ENCODE measurements at places on chromosomes 2 and 18.

DNA sequence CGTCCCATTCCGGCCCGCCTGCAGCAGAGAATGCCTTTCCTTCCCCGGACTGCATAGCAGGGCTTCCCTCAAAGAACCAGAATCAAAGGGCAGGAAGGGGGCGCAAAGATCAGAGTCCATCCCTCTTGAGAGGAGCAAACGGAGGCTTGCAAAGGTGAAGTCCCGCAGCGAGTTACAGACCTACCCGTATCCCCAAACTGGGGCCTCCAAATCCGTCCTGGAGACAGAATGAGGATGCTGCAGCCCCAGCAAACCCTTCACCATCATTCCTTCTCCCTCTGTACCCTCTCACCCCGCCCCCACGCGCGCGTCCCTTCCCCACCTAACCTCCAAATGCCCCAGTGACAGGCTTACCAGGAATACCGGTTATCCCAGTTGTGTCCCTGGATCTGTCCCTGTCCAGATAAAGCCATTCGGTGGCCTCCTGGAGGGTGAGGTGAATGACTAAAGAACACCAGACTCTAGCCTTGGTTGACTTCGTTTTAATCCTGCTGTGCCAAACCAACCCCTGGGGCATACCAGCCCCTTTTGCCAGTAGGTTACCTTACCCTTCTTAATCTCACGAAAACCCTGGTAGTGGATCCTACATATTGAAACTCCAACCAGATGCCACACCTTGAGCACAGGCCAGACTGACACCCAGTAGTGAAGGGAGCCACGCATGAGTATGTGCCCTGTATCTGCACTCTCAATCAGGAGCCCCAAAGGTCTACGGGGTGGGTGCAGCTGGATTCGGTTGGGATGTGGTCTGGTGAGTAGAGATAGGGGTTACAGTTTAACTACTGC lies 961 bp upstream of the SLC40A1 start:
- no peak for DNase-seq

DNA sequence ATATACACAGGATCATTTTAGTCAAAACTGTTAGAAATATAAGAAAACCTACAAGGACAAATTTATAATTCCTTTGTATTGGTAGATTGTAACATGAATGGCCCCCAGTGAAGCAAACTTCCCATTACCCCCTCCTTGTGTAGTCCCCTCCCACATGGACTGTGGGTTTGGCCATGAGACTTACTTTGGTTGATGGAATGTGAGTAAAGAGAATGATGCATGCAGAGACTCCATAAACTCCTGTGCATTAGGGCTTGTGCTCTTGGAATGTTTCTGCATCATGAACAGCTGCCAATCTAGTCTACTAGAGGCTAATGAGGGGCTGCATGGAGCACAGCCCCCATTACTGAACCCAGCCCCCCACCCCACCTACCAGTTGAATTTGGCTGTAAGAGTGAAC lies 8.3 kb upstream of the TGFA start:
- DNase-seq: no peak

GRCh38 chr2:160241251-160242137 lies 41.4 kb upstream of the ITGB6 start:
- no peak for DNase-seq

DNA sequence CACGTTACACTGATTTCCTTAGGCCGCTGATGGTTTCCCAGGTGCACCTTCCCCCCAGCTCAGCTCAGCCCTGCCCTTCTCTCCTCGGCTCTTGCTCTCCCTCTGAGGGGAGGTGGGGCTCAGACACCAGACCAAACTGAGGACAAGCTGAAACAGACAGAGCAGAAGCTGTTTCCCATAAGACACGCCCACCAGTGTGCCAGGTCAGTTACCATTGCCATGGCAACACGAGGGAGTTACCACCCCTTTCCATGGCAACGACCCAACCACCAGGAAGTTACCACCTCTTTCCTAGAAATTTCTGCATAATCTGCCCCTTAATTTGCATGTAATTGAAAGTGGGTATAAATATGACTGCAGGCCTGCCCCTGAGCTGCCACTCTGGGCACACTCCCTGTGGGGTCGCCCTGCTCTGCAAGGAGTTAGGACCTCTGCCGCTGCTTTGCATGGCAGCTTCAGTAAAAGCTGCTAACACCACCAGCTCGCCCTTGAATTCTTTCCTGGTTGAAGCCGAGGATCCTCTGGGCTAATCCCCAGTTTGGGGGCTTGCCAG lies 120.9 kb upstream of the SMIM21 start:
- no peak for DNase-seq

GRCh38 chr18:63981719-63982118 lies 11.8 kb downstream of the SERPINB8 start:
- no peak for DNase-seq

GRCh38 chr2:182435754-182436153 lies 8.9 kb upstream of the PDE1A start:
- no peak for DNase-seq

GRCh38 chr2:33134086-33134771 lies 187.5 kb downstream of the LTBP1 start:
- no peak for DNase-seq

DNA sequence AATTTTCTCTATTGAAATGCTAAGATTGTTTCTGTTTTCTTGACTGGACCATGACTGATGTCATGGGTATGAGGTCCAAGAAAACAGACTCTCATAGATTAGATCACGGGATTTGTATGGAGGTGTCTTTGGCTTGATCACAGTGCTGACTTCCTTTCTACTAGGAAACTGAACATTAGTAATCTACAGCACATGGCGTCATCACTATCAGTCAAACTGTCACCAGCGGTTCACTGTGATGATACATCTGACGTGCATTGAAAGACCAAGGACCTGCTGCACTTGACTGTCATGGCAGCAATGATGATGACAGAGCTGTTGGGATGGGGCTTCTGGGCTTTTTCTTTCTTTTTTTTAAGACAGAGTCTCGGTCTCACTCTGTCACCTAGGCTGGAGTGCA lies 28.2 kb upstream of the IMPA2 start:
- DNase-seq: no peak

DNA sequence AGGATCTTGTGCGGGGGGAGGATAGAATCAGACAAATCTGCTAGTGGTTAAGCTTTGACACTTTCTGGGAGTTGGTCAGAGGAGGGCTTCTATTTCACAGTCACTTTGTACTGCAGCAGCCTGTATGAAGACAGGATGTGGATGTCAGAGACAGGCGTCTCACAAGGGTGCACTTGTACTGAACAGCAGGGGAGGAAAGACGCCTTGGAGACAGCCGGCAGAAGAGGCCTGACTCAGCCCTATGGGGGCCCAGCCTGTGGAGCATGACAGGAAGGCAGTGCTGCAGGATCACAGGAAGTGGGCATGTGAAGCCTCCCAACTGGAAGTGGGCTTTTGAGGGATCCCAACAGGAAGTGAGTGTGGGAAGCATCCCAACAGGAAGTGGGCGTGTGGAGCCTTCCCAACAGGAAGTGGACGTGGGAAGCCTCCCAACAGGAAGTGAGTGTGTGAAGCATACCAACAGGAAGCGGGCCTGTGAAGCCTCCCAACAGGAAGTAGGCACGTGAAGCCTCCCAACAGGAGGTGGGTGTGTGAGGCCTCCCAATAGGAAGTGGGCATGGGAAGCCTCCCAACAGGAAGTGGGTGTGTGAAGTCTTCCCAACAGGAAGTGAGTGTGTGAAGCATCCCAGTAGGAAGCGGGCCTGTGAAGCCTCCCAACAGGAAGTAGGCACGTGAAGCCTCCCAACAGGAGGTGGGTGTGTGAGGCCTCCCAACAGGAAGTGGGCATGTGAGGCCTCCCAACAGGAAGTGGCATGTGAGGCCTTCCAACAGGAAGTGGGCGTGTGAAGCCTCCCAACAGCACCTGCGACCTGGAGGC lies 212.3 kb downstream of the SNTG2 start:
- no peak for DNase-seq

DNA sequence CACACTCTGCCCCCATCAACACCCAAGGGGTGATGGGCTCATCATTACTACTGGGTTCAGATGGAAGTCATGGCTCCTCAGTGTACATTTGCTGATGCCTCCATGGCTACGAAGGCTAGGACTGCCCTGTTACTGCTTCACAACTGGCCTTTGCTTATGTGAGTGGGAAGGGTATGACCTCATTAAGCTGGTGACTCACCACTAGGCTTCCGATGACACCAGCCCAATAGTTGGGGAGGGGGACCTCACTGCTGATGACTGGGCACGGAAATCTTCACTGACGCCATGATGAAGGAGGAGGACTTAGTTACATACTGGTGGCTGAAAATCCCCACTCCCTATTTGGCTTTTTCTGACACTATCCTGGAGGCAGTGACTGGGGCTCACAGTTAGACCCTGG lies 263.2 kb downstream of the CMPK2 start:
- no peak for DNase-seq

- no peak for DNase-seq
Measured at GRCh38 chr2:180497621-180498152, 482.7 kb upstream of the UBE2E3 start.

GRCh38 chr18:38009320-38009719 lies 443.7 kb upstream of the CELF4 start:
- DNase-seq: no peak

DNA sequence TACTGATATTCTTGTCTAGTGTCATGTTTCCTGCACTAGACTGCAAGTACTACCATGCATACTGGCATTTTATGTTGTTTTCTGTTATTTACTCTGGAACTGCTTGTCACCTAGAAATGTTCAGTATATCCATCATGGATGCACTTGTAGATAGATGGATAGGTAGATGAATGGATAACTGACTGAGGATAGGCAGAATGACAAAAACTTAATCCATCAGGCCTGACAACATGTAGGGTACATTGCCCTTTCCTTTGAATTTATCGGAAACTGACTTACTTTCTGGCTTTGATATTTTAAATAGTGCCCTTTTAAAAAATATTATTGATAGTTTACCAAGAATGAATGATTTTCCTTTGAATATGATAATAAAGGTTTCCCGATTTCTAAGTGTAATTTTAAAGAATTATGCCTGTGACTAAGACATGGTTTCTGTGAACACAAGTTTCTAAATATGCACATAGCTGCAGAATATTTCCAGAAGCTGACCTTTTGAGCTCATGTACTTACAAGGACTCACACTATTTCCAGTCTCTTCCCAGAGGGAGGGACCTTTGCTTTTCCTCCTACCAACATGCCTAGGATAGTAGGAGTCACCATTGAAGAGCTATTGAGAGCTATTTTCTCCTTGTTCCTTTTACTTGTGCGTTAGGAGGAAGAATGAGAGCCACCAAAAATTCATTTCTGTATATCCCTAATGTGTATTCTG lies 81.3 kb downstream of the ANKRD12 start:
- no peak for DNase-seq

GRCh38 chr2:54465143-54465542 lies 9.0 kb downstream of the SPTBN1 start:
- DNase-seq: no peak

DNA sequence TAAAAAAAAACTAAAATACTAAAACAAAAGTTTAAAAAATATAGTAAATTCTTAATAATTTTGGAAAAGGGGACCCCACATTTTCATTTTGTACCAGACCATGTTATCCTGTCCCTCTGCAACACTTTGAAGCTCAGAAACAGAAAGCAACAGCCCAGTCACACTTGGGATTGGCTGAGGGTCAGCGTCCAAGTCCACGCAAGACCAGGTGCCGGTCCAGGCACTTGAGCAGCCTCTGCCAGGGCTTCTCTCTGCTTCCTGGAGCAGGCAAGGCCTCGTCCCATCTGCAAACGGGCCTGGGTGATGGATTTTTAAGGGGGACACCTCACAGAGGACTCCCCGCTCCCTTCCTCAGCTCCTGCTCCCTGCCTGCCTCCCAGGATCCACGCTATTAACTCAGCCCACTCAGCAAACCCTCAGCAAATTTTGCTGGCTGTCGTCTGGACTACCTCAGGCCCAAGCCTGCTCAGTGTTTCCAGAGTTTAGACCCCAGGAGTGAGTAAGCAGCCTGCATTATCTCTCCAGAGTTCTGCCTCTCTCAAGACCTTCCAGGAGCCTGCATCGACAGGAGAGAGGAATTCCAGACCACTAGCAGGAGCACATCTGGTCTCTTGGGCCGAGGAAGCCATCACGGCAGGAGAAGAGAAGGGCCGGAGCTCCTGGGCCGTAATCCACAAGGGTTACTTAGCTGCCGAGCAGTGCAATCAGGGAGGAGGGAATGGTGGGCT lies 88.7 kb upstream of the STPG4 start:
- DNase-seq: no peak

DNA sequence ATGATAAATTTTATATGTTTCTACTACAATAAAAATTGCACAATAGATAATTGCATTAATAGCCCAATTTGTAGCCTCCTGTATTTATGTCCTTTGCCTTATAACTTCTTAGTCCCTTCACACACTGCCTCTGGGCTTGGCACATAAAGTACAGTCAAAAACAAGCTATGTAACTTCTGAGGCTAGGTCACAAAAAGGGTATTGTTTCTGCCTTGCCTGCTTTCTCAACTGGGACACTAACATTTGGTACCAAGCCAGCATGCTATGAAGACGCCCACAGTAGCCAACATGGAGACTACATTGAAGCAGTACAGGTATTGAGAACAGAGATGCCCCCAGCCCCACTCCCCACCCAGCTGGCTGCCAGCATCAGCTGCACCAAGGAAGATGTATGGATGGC lies 5.4 kb upstream of the SLC3A1 start:
- DNase-seq: no peak

DNA sequence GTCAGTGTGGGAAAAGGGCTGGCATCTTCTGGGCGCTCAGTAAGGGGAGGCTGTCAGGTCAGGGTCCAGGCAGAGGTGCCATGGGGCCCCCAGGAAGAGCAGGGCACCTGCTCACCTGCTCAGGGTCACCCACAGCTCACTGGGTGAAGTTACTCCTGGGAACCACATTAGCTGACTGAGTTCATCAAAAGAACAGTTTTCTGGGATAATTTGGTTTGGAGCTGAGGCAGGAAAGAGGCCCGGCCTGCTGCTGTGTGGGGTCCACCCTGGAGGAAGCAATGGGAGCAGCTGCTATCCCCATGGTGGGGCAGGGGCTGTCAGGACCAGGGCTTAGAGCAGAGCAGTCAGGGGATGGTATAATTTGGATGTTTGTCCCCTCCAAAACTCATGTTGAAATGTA lies 97.2 kb upstream of the GPC1 start:
- DNase-seq: no peak

DNA sequence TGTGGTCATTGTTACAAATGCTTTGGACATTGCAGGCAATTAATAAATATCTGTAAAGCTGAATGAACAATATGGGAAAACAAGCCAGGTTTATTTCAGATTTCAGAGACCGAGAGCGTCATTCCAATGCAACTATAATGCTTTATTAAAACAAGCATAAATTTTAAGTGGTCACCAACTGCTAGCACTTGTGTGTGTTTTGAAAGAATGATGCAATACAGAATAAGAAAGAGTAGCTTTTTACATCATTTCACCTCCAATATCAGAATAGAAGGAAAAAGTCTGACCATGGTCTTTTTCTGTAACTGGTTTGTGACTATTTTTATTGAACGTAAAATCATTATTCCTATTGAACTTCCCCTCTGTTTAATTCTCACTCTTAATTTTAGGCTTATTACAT lies 7.6 kb downstream of the CTAGE1 start:
- DNase-seq: no peak

All from cerebellar nuclear complex (tissue), 1 donor.